Fibroblast of skin of left biceps (primary cell): ENCODE measurements at places on chromosomes 13 and 19.

- no peak for DNase-seq
Observed at GRCh38 chr13:27482983-27483382, 32.6 kb upstream of the MTIF3 start.

DNA sequence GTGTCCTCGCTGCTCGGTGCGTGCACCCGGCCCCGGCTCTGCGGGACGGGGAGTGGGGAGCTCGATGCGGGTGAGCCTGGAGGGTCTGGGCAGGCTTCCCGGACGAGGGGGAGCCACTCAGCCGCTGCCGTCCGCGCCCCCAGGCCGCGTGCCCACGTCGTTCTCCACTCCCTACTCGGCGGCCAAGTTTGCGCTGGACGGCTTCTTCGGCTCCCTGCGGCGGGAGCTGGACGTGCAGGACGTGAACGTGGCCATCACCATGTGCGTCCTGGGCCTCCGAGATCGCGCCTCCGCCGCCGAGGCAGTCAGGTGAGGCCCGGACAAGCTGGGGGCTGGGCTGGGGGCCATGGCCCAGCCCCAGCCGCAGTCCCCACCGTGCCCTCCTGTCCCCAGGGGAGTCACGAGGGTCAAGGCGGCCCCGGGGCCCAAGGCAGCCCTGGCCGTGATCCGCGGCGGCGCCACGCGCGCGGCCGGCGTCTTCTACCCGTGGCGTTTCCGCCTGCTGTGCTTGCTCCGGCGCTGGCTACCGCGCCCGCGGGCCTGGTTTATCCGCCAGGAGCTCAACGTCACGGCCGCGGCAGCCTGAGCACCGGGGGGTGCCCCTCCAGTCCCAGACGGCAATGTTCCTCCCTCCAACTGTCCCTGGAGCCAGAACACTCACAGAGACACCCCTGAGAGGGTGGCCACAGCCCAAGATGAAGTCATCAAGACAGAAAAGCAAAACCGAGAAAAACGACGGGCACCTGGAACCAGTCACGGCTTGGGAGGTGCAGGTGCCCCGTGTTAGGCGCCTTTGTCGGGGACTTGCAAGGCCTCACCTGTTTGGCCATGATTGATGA lies 2.5 kb upstream of the RPL36 start:
- DNase-seq, result no peak

GRCh38 chr19:11090264-11090996 lies 1.2 kb downstream of the LDLR start:
- DNase-seq, result peak; percentile 86

DNA sequence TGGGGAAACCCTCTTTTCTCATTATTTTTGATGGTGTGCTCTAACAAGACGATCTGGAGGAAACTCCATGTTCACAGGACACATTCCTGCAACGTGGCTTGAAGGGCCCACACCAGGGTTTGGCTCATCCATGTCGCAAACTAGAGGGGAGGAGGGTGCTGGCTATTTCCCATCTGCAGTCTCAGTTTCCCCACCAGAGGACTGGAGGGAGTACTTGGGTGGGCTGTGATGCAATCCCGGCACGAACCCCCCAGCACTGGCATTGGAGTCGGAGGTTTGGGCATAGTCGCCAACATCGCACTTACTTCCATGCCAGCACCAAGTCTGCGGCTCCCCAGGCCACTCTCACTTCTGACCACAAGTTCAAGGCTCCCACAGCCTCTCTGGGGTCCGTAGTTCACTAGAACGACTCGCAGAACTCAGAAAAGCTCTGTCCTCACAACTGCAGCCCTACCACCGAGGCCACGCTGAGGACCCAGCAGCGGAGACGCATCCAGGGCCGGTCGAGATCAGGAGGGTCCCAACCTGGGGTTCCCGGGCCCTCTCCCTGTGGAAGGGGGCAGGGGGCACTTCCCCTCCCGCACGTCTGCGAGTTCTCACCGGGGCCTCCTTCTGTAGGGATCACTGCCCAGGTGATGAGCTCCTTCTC lies 165.6 kb upstream of the SOX1 start:
- no peak for DNase-seq

DNA sequence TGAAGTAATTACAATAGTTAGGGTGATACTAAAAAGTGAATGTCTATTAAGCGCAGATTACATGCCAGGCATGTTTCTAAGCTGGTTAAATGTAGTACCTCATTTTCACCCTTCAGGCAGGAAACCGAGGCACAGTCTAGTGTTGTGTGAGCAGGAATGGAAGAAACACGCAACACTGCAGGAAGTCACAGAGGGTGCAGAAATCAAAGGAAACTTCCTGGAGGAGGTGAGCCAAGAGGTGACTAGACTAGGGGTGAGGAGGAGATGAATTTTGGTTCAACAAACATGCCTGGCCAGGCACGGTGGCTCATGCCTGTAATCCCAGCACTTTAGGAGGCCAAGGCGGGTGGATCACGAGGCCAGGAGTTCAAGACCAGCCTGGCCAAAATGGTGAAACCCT lies 41.8 kb downstream of the ZNF473 start:
- DNase-seq, result no peak

GRCh38 chr13:31094331-31095015 lies 67.2 kb downstream of the HSPH1 start:
- no peak for DNase-seq

GRCh38 chr13:71417205-71417604 lies 449.8 kb downstream of the DACH1 start:
- DNase-seq, result no peak

DNA sequence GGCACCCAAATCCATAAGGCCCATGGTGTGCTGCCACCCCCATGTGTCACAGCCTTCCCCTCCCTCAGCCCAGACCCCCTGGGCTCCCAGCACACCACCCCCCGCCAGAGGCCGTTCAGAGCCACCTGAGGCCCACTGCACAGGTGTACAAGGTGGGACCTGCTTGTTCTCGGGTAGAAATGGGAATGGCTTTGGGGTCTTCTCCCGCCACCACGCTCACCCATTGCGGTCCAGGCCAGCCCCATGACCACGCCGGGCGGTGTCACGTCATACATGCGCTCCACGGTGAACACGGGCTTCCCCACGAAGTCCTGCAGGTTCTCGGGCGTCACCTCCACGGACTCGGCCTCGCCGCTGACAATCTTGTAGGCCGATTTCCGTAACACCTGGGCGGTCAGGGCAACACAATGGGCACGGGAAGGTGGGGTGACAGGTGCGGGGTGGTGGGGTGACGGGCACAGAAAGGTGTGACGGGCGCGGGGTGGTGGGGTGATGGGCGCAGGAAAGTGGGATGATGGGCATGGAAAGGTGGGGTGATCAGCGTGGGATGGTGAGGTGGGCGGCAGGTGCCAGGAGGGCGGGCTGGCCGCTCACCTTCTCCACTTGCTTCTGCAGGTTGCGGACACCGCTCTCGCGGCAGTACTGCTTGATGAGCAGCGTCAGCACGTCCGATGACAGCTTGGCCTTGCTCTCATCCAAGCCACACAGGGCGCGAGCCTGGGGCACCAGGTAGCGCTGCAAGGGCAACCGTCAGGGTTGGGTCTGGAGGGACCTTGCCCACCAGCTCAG lies 4.3 kb downstream of the RPL36 start:
- DNase-seq, result no peak

DNA sequence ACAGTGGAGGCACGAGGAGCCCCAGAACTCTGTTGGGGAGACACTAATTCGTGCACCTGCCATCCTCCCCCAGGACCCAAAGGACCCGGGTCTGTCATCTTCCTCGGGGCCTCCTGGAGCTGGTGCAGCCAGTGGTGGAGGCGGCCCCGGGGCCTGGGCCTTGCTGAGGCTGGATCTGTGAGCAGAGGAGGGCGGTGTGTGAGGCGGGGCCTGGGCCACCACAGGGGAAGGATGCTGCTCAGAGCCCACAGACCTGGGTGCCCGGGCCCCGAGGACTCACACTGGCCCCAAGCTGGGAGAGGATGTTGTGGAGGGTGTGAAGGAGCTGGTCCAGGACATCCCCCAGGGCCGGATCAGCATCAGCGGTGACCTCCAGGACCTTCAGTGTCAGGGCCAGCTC lies 8.3 kb downstream of the IFNL3 start:
- no peak for DNase-seq

GRCh38 chr19:47097396-47098201 lies 16.0 kb downstream of the ZC3H4 start:
- DNase-seq, result no peak

DNA sequence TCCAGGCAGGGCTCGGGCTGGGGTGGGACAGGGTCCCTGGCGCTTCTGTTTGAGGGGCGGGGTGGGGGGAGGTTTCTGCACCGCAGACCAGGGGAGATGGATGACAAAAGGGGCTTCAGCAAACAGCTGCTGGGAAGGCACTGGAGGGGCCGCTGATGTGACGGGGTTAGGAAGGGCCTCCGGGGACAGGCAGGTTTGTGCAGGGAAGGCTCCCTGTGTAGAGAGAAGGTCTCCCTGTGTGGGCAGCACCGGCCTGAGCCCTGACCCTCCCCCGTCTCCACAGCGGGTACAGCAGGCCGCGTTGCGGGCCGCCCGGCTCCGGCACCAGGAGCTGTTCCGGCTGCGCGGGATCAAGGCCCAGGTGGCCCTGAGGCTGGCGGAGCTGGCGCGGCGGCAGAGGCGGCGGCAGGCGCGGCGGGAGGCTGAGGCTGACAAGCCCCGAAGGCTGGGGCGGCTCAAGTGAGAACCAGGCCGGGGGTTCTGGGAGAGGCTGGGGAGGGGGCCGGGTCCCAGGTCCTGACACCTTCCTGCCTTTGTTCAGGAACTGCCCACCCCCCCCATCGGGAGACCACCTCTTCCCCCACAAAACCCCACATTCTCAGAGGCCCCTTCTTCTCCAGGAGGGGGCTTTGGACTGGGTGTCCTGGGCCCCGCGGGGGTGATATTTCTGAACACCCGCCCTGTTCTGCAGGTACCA lies 9.9 kb downstream of the NOP53 start:
- DNase-seq, result no peak

DNA sequence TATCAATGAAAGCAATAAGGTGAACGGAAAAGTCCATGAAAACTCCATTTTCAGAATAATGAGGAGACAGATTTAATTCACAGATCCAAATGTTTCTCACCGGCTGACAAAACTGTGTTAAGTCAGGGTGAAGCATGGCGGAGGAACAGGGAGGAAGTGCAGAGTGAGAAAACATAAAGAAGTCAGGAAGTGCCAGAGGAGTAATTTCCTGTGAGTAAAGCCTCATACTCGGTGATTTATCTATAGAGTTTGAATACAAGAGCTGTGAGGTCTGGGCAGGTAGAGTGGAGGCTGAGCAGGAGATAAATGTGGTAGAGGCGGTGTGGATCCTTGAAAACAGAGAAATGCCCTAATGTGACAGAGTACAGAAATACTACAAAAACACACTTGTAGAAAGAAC lies 11.4 kb downstream of the CARD8 start:
- DNase-seq, result no peak

DNA sequence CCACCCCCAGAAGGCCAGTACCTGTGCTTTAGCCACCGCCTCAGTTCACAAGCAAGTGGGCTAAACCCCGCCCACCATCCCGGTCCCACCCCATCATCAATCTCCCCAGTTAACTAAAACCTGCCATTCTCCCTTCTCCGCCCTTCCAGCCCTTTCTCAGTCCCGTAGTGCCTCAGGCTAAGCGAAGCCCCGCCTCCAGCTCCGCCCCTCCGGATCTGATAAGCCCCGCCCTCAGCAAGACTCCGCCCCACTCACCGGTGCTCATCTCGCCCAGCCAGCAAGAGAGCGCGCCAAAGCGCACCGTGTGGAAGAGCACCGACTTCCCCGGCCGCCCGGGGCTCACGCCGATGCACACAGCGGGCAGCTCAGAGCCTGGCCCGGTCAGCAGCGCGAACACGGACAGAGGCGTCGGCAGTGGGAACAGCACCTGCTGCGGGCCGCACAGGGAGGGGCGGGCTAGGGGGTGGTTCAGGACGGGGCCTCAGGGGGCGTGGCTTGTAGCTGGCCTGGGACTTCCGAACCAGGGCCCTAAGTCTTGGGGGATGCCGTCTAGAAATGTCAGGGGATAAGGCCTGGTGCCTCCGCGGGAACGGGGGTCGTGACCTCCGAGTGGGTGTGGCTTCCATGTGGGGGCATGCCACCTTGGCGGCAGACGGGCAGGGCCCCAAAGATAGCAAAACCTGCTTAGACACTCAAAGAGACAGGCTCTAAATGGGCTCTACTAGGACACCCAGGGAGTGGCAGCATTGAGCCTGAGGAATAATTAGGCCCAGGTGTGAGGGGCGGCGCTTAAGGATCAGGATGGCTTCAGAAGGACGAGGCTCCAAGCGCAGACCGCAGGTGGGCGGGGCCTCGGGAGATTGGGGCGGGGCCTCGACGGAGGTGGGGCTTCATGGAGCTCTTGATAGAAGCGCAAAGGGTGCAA lies 21.4 kb downstream of the MAP4K1 start:
- no peak for DNase-seq

DNA sequence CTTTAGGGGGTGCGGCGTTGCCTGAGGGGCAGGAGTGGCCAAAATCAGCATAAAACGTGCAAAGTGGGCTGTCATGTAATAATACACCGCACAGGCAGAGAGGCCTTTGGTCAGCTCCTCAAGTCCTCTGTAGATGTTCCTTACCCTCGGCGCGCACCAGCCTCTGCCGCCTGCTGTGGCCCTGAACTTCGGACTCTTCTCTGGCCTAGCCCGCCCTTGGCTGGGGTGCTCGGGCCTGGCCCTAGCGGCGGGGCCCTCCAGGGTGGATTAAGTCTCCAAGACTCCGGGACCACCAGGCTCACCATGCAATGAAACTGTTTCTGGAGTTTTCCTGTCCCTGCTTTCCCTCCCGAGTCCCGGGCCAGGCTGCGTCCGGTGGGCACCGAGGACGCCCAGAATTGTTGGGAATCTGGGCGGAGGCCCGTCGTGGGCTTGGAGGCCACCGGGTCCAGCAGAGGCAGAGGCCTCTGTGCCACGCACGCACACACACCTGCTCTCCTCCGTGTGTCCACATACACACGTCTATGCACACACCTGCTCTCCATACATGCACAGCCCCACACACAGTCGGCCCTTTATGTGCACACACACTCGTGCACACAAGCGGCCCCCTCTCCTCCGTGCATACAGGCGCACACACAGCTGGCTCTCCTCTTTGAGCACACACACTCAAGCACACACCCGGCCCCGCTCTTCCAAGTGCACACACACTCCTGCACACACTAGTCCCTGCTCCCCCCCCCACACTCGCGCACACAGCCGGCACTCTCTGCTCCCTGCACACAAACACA lies 1.5 kb upstream of the TFDP1 start:
- no peak for DNase-seq

- DNase-seq, result no peak
Observed at GRCh38 chr13:25204863-25205262, 32.8 kb upstream of the AMER2 start.

DNA sequence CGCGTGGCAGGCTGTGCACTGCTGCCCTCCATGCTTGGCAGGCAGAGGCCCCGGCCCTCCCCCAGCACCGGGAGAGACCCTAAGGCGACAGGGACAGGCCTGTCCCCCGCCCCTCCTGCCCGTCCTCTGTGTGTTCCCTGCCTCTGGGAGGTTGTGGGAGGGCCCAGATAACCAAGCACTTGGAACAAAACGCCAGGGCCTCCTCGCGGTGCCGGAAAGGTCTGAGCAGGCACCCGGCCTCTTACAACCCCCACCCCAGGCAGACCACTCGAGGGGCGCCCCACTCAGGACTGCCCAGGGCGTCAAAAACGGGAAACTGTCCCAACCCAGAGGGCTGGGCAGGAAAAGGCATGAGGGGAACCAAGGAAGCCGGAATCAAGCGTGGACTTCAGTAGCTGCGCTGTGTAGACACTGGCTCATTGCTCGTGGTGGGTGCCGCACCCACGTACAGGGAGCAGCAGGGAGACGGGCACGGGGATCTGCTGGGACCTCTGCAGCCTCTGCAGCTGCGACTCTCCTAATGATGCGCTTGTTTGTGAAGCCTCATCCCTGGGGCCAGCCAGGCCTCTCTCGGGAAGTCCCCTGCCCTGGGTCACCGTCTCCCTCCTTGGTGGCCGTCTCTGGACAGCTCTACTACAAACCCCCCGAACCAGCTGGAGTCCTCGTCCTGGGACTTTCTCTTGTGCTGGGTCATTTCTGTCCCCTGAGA lies 20.0 kb downstream of the GNA11 start:
- no peak for DNase-seq

- DNase-seq, result no peak
Observed at GRCh38 chr19:54470276-54470887, 2.7 kb downstream of the CDC42EP5 start.
